A549 (cell line): ENCODE measurements at places on chromosomes 12 and 14. TPM values are rescaled to one million over a fixed set of nuclear protein-coding genes. Genes with fewer than 3 reads are reported as not detected.

DNA sequence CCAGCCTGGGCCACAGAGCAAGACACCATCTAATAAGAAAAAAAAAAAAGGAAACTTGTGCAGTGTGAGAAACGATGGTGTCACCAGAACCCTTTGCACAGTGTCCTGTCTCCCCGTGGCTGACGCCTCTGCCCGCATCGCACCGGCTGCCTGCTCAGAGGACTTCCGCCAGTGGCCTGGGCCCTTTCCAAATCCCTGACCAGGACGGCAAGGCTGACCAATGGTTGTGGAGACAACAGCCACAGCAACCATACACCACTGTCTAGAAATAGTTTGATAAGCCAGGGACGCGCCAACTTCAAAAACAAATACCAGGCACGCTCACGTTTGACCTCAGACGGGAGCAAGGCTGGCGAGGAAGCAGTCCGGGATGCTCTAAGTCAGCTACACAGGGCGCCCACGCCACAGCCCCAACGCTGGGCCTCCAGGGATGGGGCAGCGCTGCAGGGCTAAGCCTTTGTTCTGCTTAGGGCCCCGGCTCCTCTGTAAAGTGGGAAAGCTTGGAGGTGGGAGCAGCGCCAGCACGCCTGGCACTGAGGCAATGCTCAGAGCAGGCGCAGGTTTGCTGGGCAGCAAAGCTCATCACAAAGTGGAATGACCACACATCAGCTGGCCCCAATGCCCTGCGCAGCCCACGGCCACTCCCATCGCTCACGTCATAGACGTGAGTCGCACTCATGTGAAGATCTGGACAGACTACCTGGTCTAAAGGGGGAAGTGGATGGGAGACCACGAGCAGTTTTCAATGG, 12.5 kb downstream of the PGAM5 start:
- DNase-seq: no peak

GRCh38 chr12:69102856-69103255, 136.5 kb upstream of the CPSF6 start:
- DNase-seq: no peak

Gene IL22
- not detected in 3 replicates for polyA plus RNA-seq

Gene TXNDC16
- polyA plus RNA-seq: 1.1 to 1.4 TPM (median 1.2 TPM) in 3 replicates

DNA sequence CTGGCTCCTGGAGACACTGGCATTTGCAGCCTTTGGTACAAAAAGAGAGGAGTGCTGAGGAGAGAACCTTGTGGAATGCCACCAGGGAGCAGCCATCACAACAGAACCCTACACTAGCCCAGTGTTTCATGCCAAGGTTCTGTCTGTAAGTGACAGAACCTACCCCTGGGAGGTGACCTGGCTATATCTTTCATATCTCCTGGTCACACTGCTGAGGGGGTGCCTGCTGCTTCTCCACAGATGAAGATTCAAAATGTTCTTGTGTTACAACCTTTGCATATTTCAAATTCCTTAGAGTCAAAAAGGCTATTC, 12.7 kb upstream of the EIF4B start:
- no peak for DNase-seq

DNA sequence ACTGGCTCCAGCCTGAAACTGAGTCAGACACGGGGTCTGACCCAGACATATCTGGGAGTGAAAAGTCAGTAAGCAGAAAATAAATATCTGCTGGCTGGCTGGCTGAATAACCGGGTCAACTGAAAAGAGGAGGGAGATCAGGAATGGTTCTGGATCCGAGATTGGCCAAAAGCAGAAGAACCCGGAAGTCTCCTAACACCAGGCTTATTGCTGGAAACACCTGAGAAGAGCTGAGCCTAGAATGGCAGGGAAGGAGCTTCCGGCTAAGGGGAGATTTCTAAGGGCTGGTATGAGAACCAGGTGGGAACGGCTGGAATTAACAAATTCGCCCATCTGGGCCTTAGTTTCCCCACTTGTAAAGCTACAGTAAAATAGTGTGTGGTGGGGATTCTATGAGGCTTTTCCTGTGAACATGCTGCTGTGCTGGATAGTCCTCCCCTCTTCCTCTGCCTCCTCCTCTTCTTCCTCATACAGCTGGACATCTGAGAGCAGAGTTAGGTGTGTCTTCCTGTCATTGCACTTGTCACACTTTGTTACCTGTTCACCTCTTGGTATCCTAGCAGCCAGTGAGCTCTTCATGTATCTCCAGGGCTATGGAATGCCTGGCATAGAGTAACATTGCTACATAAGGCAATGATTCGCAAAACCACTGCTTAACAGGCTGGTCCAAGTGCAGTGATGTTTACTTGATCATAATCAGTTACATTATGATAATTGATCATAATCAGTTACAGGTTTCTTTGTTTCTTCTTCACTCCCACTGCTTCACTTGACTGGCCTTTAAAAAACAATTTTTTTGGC, 2.0 kb upstream of the SHMT2 start:
- DNase-seq: no peak

- no peak for DNase-seq
Observed at GRCh38 chr12:14410841-14411569, 45.5 kb downstream of the ATF7IP start.

Gene SLC7A7
- 30.1 to 44.2 TPM (median 39.8 TPM) in 3 replicates for polyA plus RNA-seq

DNA sequence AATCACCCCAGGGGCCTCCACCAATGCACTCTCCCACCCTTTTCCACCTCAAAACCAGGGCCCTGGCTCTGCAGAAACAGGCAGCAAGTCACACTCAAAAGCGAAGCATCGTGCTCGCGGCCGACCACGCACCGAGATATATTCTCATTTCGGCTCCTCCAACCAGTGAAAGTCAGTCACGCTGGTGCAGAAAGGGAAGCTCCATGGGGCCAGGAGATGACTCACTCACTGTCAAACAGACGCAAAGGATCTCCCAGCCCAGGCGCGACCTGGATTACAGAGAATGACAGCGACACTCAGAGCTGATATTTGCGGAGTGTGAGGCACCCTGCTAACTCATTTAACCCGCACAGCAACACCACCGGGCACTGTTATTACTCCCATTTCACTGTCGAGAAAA, 173.6 kb downstream of the CALM1 start:
- no peak for DNase-seq

GRCh38 chr14:93219103-93219726, 12.2 kb downstream of the UBR7 start:
- peak; percentile 80 for DNase-seq

Gene EXD2
- 11.3 to 15.5 TPM (median 13.9 TPM) in 3 replicates for polyA plus RNA-seq

DNA sequence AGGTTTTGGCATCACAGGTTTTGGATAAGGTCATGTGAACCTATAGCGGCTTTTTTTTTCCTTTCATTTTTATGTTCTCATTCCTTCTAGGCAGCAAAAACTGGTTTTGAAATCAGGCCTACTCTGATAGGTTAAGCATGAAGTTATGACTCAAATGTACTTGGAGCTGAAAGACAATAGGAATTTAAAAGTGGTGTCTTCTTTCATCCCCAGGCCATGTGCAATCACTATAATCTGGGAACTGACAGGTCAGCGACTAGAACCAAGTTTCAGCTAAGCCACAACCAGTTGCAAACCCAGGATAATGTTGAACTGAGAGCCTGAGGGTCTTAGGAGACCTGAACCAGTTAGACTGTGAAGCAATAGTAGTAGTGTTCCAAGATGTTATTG, 74.3 kb downstream of the ANO6 start:
- no peak for DNase-seq

DNA sequence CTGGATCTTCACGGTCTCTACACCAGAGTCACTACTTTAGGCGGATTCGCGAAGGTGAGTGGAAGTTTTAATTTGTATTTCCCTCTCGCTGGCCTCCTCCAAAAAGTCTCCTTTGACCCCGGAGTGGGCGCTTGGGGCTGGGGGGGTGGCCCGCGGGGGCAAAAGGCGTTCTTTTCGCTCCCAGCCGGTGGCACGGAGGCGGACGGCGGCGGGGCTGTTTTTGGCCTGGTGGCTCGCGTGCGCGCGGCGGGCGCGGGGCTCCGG, 510 bp downstream of the ARID2 start:
- DNase-seq: no peak

Gene RNASE7
- polyA plus RNA-seq: not detected in 3 replicates

- DNase-seq: no peak
Observed at GRCh38 chr14:103089386-103090335, 4.9 kb upstream of the EXOC3L4 start.

DNA sequence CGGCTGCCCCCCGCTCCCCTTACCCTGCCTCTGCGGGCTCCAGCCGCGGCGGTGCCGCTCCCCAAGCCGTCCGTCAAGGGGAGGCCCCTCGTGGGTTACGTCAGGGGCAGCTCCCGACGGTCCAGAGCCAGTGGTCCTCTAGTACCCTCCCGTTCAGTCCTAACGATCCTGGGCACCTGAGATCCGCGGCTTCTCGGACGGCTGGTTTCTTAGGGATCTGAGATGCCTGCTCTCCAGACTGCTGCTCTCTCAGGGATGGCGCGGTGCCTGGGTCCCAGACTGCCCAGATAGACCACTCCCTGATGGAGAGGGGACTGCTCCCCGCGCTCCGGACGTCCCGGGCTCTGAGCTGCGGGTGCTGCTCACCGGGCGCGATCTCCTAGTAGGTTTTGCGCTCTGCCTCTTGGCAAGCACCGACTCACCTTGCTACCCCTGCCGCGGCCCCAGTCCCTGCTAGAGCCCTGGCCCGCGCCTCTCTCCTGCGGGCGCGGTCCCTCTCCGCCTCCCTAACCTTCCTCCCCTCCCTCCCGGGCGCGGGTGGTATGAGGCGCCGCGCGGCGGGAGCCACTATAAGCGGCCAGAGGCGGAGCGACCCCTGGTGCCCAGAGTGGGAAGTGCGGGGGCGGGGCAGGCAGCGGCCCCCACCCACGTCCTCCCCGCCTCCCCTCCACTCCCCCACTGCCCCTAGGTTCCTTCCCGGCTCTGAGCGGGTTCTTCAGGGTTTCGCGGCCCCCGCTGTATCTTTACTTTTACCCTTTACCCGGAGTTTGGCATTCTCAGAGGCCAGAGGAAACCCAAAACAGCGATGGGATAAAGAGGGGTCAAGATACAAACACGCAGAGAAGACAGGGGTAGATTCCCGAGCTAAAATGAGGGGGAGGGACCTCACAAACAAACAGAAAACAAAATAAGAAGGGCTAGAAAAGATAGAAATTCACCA, at the start of gene C1QL4:
C1QL4 (minus strand) TSS at position 544 of the 940 bp plus-strand sequence. CDS start 711 bp downstream, outside the sequence.
- DNase-seq: peak; percentile 84

Gene RPS26
- polyA plus RNA-seq: 677 to 831 TPM (median 779 TPM) in 3 replicates

DNA sequence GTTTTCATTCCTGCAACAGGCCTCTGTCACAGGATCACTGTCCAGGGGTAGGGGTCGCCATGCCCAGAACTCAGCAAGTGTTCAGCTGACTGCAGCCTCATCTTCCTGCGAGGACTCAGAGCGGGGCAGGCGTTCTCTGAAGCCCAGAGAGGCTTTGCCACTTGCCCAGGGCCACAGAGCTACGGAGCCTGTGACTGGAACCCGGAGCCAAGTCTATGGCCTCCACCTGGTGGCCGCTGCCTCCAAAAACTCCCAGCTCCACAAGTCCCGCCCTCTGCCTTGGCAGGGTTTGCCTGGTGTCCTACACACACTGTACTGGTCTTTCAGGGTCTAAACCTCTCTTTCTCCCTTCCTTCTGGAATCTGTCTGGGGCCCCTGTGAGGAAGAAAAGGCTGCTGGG, 8.7 kb upstream of the PPP1R13B start:
- no peak for DNase-seq

GRCh38 chr14:65213316-65213715, 111.0 kb upstream of the MAX start:
- no peak for DNase-seq

DNA sequence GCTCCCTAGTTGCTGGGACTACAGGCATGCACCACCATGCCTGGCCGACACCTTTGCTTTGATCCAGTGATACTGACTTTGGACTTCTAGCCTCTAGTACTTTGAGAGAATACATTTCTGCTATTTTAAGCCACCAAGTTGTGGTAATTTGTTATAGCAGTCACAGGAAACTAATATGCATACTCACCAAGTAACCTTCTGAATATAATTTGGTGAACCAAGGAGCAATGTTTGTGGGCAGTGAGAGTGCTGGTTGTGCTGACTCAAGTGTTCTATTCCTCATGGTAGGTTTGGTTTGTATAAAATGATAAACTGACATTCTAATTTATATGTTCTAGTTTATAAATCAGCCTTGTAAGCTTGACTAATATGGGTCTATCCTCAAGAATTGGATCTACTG, 42.4 kb upstream of the MMP19 start:
- DNase-seq: no peak

GRCh38 chr12:124769881-124770512, 93.7 kb downstream of the SCARB1 start:
- no peak for DNase-seq

- no peak for DNase-seq
Observed at GRCh38 chr12:26767116-26767515, 65.9 kb downstream of the ITPR2 start.

- peak; percentile 60 for DNase-seq
Observed at GRCh38 chr12:100229036-100229635, 28.5 kb downstream of the ACTR6 start.

Gene PZP
- polyA plus RNA-seq: not detected in 3 replicates

DNA sequence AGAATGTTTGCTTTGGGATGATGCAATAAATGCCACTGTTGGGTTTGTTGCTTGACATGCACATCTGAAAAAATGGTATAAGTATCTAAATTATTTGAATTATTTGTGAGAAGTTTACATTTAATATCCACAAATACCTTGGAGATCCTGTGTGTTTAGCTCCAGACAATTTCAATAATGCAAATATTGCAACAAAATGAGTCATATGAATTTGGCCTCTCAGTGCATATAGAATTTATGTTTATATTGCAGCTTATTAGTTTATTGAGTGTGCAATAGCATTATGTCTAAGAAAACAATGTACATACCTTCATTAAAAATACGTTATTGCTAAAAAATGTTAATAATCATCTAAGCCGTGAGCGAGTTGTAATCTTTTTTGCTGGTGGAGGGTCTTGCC, 153.3 kb downstream of the FSCB start:
- DNase-seq: no peak

DNA sequence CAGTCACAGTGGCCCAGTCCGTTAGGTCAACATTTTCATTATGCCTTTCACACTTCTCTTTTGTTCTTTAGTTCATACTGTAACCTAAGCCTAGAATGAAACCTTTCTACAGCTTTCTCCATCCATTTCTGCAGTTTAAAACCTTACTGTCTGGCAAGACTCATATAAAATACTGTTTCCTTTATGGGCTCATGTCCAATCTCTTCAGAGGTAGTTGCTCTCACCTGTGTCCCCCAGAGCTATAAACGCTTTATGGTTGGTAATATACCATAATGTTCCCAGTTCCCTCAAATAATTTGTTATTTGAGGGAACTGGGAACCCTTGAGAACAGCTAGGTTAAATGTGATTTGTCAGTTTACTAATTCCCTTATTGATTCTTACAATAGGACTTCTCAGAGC, 83.0 kb downstream of the SRGAP1 start:
- no peak for DNase-seq

GRCh38 chr12:57175428-57176138, 28.2 kb upstream of the LRP1-AS start:
- peak; percentile 88 for DNase-seq

Gene ACSM4
- not detected in 3 replicates for polyA plus RNA-seq

Gene PTPN21
- 6.0 to 7.2 TPM (median 6.5 TPM) in 3 replicates for polyA plus RNA-seq
